ENCODE measurements at places on chromosomes 3 and 15.

DNA sequence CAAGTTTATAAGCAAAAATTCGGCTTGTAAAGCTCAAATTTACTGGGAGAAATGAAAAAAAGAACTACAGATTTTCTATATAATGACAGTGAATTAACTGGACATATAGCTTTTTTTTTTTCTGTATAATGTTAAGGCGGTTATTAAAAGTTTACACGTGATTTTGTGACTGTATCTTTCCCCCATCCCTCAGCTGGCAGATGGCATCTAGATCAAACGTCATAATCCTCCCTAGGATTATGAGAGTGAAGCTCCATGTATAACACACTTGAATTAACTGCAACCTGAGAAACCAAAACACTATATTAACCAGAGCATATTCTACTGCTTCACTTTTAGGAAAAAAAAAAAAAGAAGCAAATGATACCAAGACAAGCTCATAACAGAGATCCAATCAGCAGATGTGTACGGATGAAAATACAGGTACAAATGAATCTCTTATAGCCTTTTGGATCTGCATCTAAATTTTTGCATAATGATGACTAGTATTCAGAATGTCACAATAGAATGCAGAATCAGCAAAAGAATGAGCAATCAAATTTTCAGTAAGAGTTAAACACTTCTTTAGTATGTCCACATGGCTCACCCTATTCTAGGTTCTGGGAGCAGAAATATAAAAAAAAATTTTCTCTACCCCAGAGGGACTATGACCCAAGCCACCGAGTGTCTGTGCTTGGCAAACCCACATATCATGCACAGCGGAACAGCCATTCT is 12.4 kb downstream of the MOBP start:
- DNase-seq, result no peak

DNA sequence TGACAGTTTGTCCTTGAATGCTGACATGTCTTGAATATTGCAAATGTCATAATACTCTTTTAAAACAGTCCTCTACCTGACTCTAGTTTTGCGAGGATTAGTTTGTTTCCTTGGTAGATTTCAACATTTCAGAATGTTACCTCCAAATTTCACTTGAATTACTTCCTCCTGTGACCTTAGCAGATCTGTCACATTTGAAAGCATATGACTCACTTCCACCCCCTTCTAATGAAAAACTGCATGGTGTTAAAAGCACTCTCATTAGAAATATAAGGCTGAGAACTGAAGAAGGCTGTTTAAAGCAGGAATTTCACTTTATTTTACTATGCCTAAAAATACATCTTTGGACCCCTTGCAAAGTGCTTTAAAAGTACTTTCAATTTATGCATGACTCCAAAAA is 598.7 kb upstream of the TGFBR2 start:
- no peak for DNase-seq

- no peak for DNase-seq
Observed at GRCh38 chr3:45078910-45079522, 52.9 kb downstream of the CLEC3B start.

DNA sequence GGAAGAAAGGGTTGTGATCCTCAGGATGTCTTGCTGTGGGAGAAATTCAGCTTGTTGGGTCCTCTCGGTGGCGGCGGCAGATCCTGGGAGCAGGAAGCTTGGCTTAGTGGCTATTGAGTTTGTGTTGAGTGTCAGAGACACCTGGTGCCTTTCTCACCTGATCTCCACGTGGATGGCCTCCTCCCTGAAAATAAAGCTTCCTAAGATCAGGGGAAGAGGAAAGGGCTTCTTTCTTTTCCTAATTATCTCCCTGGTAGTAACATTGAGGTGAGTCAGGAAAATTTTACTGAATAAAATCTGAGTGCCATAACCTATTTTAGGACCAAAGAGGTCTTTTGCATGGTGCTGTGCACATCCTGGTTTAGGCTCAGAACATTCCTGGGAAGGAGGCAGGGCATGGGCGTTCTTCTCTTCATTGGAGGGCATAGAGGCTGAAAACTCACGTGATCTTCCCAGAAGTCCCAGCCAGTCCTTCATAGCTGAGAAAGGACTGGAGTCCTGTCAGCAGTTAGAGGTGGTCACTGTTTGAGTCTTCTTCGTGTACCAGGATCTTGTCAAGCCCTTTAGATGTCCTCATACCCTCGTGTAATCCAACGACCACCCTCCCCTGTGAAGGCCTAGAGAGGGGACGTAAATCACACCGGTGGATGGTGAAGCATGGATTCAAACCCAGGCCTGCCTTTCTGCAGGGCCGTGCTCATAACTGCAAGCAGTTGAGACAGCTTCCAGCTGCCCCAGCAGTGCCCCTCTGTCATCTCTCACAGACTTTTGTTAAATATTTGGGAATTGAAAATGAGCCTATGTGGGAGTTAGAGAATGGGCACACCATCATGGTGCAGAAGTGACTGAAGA is 1.1 kb downstream of the CMTM8 start:
- DNase-seq, result peak; percentile 22

DNA sequence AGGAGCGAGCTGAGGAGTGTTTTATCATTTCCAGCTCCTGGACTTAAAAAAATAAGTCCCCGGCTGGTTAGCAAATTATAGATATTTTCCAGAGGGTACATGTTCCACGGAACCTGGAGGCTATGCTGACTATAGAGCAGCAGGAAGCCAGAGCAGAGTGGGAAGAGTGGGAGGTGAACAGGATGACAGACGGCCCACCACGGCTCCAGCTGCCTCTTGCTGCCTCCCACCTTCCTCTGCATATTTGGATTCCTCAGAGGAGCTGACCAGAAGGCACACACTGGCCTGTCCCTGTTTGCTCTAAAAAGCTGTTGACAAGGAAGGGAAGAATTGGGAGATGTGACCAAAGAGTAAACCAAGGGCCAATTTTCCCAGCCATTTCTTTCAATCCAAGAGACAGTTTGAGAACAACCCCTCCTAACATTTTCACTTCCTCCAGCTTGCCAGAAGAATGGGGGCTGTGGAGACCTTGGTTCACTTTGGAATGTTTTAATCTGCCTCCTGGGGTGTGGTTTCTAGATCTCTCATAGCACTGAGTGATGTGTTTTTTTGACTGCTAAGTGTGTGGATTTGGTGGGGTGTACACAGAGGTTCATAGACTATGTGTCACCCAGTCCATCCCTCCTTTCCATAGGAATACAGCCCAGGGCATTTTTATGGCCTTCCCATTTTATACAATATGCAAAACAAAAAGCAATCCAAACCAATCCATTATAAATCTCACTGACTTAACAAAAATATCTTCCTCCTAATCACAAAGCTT is 36.8 kb downstream of the HGD start:
- no peak for DNase-seq

GRCh38 chr3:15456321-15456720 is 28.9 kb downstream of the EAF1 start:
- no peak for DNase-seq
